ENCODE measurements at places on chromosomes 6 and 20.
A peak's percentile ranks its signal among the peaks of the same experiment; 100 is the strongest.

GRCh38 chr6:38846844-38847243 is 131.7 kb downstream of the DNAH8 start:
- no peak for DNase-seq

DNA sequence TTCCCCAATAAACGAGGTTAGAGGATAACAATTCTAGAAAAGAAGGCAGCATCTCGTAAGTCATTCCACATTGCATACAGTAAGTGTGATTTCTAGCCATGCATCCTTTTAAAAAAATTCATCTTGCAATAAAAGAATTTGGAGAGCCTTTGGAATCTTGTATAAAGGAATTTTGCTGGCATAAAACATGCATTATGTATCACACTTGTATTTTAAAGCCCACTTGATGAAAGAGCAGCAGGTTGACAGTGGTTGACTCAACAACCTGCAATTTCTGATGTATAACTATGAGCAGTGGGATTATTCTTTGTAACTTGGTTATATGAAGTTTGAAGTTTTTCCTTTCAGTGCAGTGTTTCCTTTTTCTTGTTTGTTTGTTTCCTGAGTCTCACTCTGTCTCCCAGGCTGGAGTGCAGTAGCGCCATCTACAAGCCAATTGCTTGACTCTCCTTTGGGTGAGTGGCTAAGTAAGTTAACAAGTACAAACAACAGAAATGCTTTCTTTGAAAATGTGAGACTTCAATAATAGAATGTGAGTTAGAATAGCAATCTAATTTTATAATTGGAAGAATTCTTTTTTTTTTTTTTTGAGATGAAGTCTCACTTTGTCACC is 39.9 kb downstream of the JARID2 start:
- no peak for DNase-seq

DNA sequence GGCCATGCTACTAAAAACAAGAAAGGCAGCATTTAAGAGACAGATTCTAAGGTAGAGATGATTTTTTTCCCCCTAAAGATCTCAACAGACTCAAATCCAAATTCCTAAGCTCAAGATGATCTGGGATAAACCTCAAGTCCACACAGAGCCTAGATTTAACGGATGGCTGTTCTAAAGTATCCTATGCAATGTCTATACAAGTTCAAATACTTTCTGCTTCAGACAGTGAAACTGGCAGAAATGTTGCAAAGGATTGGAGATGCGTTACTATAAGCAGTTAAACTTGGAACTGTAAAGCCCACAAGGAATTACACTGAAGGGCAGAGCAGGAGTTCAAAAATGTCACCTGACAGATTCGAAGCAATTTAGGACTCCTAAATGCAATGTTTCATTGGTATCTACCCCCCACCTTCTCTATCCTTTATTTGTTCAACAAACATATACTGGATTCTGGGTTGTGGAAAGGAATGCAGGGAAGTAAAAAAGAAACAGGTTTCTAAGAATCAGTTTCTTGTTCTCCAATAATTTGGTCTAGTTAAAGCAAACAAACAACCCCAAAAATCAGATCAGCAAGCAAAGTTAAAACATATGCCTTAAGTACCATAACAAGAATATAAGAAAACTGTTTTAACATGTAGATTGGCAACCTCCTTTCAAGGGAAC is 1.6 kb downstream of the DNAAF9 start:
- no peak for DNase-seq

DNA sequence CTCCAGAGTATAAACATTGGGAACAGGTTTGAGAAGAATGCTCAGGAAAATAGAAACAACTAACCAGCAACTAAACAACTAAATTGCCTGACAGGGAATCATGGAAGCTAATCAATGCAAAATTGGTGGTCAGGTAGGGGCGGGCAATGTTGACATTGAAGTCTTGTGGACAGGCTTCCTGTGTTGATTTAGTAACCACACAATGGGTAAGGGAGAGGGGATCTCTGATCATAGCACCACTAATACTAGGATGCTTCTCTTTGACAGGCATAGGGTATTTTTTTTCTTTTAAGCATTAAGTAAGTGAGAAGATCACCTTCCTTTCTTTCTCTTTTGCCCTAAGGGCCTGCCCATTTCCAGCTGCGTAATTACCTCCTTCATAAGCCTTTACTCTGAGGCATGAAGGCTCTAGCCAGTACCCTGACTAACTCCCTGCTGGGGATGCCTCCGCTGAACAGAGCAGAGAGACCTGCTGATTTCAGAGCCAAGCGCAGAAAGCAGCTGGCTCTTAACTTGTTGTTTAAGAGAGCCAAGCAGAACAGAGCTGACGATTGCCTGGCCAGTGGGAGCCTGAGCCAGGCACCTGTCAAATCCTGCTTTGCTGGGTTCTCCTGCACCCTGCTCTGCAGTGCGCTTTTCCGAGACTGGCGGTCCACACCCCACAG is 118.7 kb downstream of the BMP2 start:
- DNase-seq: no peak

- DNase-seq: no peak
These were observed 262.1 kb downstream of the FOXC1 start for GRCh38 chr6:1871724-1872315.

GRCh38 chr6:158758451-158758860 is 60.7 kb downstream of the EZR start:
- no peak for DNase-seq

DNA sequence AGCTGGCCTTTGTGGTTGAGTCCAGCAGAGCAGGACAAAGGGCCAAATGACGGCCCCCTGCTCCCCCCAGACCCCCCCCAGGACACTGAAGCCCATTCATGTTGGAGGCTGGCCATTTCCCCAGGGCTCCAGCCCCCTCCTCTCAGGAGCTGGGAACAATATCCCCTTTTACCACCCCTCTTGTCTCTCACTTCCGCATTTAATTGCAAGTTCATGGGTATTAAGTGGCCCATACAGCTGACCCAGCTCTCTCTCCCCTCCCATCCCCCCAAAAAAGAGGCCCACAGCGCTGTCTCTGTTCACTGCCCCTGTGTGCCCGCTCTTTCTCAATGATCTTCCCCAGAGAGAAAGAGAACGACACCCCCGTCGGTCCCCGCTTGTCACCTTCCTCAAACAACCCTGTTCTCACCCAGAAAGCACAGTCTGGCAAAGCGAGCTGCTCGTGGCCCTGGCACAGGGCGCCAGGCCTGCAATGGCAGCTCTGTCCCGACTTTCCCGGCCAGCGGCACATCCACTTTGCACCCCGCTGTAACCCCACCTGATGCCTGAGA is 30.4 kb downstream of the PREX1 start:
- no peak for DNase-seq

- no peak for DNase-seq
These were observed 8.0 kb downstream of the PRDM13 start for GRCh38 chr6:99614430-99615186.

DNA sequence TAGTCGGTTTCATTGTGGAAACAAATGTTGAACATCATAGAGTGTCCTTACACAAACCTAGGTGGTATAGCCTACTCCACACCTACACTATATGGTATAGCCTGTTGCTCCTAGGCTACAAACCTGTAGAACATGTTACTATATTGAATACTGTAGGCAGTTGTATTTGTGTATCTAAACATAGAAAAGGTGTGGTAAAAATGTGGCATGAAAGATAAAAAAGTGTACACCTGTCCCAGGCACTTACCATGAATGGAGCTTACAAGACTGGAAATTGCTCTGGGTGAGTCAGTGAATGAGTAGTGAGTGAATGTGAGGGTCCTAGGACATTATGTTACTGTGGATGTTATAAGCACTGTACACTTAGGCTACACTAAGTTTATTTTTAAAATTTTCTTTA is 103.0 kb downstream of the ZFAND3 start:
- no peak for DNase-seq

DNA sequence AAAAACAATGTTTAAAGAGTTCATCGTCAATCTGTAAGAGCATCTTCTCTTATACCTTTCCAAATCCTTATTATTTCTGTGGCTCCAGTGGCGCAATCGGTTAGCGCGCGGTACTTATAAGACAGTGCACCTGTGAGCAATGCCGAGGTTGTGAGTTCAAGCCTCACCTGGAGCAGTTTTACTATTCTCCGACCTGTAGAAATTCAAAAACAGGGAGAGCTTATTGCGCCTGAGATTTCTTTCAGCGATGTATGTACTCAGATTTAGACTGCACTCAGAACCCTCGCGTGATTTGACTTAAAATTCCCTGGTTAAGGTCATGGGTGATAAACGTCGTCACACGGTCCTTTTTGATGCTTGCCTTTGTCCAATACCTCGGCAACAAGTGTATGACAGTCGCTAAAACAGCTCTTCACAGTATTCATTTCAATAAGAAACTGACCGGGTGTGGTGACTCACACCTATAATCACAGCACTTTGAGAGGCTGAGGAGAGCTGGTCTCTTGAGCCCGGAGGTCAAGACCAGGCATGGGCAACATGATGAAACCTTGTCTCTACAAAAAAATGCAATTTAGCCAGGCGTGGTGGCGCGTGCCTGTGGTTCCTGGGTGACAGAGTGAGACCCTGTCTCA is 11.9 kb downstream of the GPX5 start:
- no peak for DNase-seq

- DNase-seq: peak; percentile 13
These were observed 815 bp upstream of the ITPR3 start for GRCh38 chr6:33620158-33620855.

DNA sequence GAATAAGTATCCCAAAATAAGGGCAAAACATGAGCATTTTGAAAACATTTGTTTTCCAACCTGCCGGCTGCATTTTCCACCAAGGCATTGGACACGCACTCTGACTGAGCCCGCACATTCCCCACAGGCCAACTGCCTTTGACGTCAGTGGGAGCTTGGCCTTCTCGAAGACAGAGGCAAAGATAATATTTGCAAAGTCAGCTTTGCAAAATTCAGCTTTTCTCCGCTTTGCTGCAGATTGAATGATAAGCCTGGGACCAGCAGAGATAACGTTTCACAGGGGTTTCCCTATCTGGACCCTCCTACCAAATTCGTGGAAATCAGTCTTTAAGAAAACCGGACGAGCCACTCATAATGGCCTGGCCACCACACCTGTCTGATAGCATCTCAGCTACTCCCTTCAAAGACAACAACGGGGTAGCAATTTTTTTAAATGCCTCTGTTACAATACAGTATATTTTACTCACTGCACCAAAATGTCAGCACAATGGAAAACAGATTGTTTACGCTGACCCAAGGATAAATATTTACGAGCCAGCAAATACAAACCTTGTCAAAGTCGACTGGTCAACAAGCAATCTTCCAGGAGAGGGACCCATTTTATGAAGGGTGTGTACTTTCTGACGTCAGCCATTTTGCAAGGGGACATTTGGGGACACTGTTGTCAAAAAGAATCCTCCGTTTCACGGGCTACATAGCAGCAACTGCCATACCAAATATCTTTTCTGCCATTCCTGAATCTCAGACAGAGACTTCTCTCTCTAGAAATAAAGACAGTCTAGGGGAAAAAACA is 100.5 kb downstream of the TFAP2A start:
- DNase-seq: no peak

GRCh38 chr6:30935018-30935417 is 3.0 kb upstream of the SFTA2 start:
- no peak for DNase-seq

GRCh38 chr6:144334150-144334708 is 49.1 kb downstream of the UTRN start:
- peak; percentile 65 for DNase-seq

GRCh38 chr20:22861231-22861980 is 173.7 kb upstream of the SSTR4 start:
- no peak for DNase-seq

- DNase-seq: no peak
These were observed 144.3 kb downstream of the TBC1D7 start for GRCh38 chr6:13184089-13184468.

- DNase-seq: no peak
These were observed 296.2 kb downstream of the FARS2 start for GRCh38 chr6:5557506-5557905.

DNA sequence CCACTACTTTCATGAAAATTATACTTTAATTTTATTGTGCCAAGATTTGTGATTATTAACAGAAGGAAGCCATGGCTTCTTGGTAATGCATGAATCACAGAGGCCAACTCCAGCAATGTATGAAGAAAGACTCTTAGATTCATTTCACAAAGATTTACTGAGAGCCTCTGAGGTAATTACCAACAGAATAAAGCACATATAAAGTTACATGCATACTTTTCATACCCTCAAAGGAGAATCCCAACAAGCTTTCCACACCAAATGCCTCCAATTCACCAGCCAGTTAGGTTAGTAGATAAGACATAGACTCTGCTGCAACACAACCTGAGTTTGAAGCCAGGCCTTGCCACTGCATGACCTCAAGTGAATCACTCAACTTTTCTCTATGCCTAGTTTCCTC is 41.9 kb downstream of the HBS1L start:
- no peak for DNase-seq

All from activated CD8-positive, alpha-beta memory T cell treated with anti-CD3 and anti-CD28 coated beads for 1 hour (primary cell).